ENCODE measurements at places on chromosomes 5 and 9.

DNA sequence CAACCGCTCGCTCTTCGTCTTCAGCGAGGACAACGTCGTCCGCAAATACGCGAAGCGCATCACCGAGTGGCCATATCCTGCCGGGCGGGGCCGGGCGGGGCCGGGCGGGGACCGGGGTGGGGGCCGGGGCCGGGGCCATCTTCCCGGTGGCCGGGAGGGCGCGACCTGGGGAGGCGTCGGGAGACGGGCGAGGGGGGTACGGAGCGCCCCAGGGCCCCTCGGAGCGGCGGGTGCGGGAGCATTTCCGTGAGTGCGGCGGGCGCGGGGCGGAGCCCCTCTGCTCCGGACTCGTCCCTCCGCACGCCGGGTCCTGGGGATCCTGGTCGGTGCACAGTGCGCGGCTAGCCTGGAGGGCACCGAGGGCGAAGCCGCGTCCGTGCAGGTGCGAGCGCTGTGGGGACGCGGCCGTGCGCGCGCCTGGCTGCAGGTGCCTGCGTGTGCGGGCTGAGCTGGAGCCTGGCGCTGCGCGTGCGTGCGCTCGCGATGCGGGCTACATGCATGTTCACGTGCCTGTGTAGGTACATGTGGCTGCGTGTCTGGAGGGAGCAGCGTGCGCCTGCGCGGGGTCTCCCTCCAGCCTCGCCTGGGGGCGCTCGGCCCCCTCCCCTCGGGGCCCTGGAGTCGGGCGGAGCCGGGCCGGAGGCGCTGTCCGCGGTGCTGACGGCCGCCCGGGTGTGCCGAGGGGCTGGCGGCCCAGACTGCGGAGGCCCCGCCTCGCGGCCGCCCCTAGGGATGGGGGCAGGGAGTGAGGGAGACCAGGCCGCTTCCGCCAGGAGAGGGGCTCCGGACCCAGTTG, 762 bp downstream of the CACNA1B start:
- DNase-seq, result peak; percentile 50

GRCh38 chr9:87883990-87884389, 1.3 kb downstream of the SPATA31E1 start:
- no peak for DNase-seq

GRCh38 chr9:113616621-113617496, 153.3 kb downstream of the RGS3 start:
- DNase-seq, result no peak

- DNase-seq, result no peak
Measured at GRCh38 chr5:133353741-133354140, 258.6 kb downstream of the FSTL4 start.

DNA sequence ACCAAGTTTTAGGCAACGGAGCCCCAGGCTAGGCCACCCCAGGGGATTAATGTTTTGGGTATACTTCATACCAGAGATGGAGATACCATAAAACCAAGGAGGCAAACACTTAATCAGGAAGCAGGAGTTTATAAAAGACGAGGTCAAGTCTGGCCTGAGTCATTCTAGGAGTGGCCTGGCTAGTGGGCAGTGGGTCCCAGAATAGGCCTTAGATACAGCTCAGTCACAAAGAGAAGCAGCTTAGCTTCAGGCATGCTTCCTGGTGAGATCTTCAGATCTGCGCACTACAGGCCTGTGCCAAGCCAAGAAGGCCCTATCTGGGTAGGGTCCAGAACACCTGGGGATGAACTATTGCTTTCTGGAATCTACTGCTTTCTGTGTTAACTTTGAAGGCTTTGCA, 20.6 kb upstream of the NR5A1 start:
- no peak for DNase-seq

DNA sequence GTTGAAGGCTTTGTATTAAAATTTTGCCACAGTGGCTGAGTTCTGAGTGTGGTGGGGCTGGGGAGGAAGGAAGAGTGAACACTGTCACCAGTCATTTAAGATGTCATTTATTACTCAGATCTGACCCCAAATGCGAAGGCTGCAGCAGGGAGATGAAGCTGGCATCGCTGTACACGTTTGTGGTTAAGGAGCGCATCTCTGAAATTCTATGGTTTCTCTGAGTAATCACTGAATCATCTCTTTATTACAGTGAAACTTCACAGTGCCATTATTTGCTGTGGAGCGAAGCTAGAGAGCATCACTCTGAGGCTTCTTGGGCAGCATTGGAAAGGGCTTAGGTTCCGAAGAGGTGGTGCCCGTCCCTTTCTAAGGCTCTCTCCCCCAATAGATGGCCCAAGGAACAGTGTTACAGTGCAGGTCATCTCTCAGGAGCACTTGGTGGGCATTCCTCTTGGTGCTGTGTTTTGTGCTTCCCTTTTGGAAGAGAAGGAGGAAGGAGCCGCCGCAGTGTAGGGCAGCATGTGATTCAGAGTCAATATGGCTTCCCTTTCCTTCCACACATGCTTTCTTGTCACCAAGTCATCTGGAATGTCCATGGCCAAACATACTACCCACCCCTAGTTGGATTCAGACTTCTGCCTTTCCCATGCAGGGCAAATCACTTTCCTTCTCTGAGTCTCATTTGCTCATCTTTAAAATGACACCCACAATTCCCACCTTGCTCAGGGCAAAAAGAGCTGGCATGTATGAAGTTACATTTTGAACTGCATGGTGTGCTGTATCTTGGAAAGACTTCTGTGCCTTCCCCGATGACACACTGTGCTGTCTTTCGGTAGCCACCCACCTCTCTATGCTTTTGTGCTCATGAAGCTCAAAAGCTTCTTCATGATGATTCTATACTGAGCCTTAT, 9.3 kb upstream of the TEX48 start:
- DNase-seq, result no peak

- no peak for DNase-seq
Measured at GRCh38 chr9:124478354-124478753, 28.1 kb downstream of the ADGRD2 start.

GRCh38 chr9:36865731-36866635, 168.1 kb downstream of the PAX5 start:
- DNase-seq, result peak; percentile 55

- no peak for DNase-seq
Measured at GRCh38 chr9:95073042-95073607, 244.4 kb downstream of the FANCC start.

DNA sequence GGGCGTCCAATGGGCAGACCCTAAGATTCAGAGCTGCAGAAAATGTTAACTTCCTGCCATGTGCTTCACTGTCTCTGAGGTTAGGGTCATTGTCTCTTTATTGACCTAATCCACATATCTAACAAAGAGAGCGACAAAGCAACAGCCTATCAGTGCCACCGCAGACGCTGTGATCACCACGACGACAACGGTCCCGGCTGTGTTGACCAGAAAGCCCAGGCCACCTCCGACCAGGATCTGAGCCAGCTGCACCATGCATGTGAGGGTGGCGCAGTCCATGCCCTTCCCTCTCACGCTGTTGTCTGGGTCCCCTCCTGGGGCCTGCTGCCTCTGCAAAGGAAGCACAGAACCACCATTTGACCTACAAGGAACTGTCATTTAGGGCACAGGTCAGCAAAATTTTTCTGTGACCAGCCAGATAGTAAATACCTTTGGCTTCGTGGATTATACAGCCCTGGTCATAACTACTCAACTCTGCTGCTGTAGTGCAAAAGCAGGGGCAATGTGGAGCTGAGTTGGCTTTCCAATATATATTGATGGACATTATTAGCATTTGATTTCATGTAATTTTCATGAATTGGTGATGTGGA, 8.5 kb downstream of the RXFP3 start:
- peak; percentile 68 for DNase-seq

Measured in left lung (tissue), 14 donors.